ENCODE measurements at places on chromosomes 1 and 21.

- no peak for DNase-seq
Observed at GRCh38 chr1:229430761-229431283, 3.1 kb downstream of the ACTA1 start.

- DNase-seq, result peak; percentile 45
Observed at GRCh38 chr1:64505232-64505943, 35.5 kb downstream of the CACHD1 start.

- no peak for DNase-seq
Observed at GRCh38 chr21:25689226-25689625, 45.5 kb downstream of the ATP5PF start.

GRCh38 chr1:203099805-203100515, 14.1 kb upstream of the MYOG start:
- no peak for DNase-seq

DNA sequence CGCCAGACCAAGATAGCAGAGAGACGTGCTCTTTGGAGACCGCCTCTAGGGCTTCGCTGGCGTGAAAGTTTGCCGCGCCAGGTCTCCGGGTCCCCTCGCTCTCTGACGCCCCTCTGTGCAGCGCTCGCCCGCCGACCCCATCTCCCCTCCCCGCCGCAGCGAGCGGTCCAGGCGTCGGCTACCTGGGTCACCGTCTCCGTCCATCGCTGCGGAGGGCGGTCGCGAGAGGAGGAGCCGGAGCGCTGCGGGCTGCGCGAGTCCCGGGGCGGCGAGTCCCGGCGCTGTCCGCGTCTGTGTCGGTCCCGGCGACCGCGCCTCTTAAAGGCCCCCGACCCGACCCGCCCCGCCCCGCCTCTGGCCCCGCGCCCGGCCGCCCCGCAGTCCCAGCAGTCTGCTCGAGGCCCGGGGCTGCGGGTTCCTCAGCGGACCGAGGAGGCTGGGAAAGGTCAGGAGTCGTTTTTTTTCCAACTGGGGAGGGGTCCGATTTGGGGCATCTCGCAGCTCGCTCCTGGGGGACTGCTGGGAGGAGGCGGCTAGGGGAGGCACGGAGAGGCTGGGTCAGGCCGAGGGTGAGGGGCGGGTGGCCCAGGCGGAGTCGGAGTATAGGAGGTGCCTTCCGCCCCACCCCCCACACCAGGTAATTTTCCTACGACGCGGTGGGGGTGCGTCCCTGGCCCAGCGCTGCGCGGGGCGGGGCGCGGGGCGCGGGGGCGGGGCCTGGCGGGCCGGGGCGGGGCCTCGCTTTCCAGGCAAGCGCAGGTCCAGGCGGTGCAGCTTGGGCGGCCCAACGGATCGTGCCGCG, at the start of the genes FBXO2 and FBXO44:
Gene FBXO2, minus strand, starts transcription at position 293 of the 802 bp plus-strand sequence. Its CDS starts 89 bp downstream, at position 204.
Gene FBXO44, plus strand, starts transcription at position 741 of the 802 bp plus-strand sequence. CDS start 959 bp downstream, outside the sequence.
- DNase-seq, result peak; percentile 73

DNA sequence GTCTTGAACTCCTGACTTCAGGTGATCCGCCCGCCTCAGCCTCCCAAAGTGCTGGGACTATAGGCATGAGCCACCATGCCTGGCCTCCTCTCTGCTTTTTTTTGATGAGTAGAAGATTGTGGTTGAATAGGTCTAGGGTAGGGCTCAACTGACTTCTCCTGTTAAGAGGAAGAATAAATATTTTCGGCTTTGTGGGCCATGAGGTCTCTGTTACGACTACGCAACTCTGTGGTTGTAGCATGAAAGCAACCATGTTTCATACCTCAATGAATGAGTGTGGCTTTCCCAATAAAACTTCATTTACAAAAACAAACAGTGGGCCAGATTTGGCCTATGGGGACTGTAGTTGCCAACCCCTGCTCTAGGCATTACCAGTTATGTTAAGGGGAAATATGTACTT, 67.8 kb downstream of the NID1 start:
- DNase-seq, result no peak

GRCh38 chr1:143698016-143698415, 273.8 kb downstream of the FAM72C start:
- DNase-seq, result no peak

- no peak for DNase-seq
Observed at GRCh38 chr1:19081218-19081893, 124.9 kb upstream of the IFFO2 start.

- no peak for DNase-seq
Observed at GRCh38 chr1:82600314-82600713, 799.6 kb downstream of the ADGRL2 start.
